ENCODE measurements at places on chromosomes 3 and 15. TPM values are rescaled to one million over a fixed set of nuclear protein-coding genes. Genes with fewer than 3 reads are reported as not detected.

NR2E3 gene
- 0.15 TPM for total RNA-seq

LSAMP gene
- 0.15 TPM for total RNA-seq

VWA5B2 gene
- not detected for total RNA-seq

CLN6 gene
- 11.0 TPM for total RNA-seq

PLAAT1 gene
- total RNA-seq, result not detected

ADPRH gene
- 5.2 TPM for total RNA-seq

TRA2B gene
- total RNA-seq, result 451 TPM

CCDC54 gene
- not detected for total RNA-seq

CACNA2D2 gene
- not detected for total RNA-seq

GPR160 gene
- total RNA-seq, result 1.2 TPM

HDDC3 gene
- 22.9 TPM for total RNA-seq

CADPS gene
- total RNA-seq, result under 0.01 TPM

CYP11A1 gene
- total RNA-seq, result not detected

USP13 gene
- total RNA-seq, result 7.8 TPM

CCRL2 gene
- 2.1 TPM for total RNA-seq

EPB42 gene
- total RNA-seq, result not detected

ISG20 gene
- total RNA-seq, result 17.2 TPM

CCR1 gene
- total RNA-seq, result not detected

CHST13 gene
- not detected for total RNA-seq

ADGRG7 gene
- not detected for total RNA-seq

SST gene
- not detected for total RNA-seq

PRKCD gene
- 5.5 TPM for total RNA-seq

ROBO1 gene
- total RNA-seq, result 11.4 TPM

CTSH gene
- total RNA-seq, result 2.3 TPM

SKOR1 gene
- not detected for total RNA-seq

ARGFX gene
- not detected for total RNA-seq

CHRM5 gene
- total RNA-seq, result not detected

STAC gene
- total RNA-seq, result not detected

DNAH12 gene
- total RNA-seq, result not detected

ZWILCH gene
- 32.8 TPM for total RNA-seq

CCR8 gene
- total RNA-seq, result not detected

SLC24A5 gene
- under 0.01 TPM for total RNA-seq

POMGNT2 gene
- 5.2 TPM for total RNA-seq

NR1I2 gene
- total RNA-seq, result 0.15 TPM

INSYN1 gene
- total RNA-seq, result not detected

ADCY5 gene
- not detected for total RNA-seq

KCNH8 gene
- total RNA-seq, result not detected

C2CD4A gene
- 4.2 TPM for total RNA-seq

PRR20G gene
- not detected for total RNA-seq

FGF12 gene
- total RNA-seq, result 0.15 TPM

THRB gene
- total RNA-seq, result not detected

RLBP1 gene
- not detected for total RNA-seq

GDPGP1 gene
- total RNA-seq, result 8.8 TPM

MESP2 gene
- 0.15 TPM for total RNA-seq

LRRK1 gene
- total RNA-seq, result 5.2 TPM

ACOX2 gene
- 1.7 TPM for total RNA-seq

TTLL13 gene
- not detected for total RNA-seq

CLEC3B gene
- 0.61 TPM for total RNA-seq

C3orf20 gene
- total RNA-seq, result not detected

CKMT1A gene
- not detected for total RNA-seq

CMTM8 gene
- total RNA-seq, result 1.5 TPM

MEIS2 gene
- 40.0 TPM for total RNA-seq

ONECUT1 gene
- total RNA-seq, result not detected

DGKG gene
- not detected for total RNA-seq

DENND6A gene
- 27.6 TPM for total RNA-seq

TASOR gene
- total RNA-seq, result 55.5 TPM

ZNF592 gene
- 2.3 TPM for total RNA-seq

RPL39L gene
- total RNA-seq, result 40.3 TPM

SPINT1 gene
- total RNA-seq, result 1.2 TPM
